ENCODE measurements at places on chromosomes 4 and X.

GRCh38 chrX:11105080-11105479 is 6.1 kb upstream of the HCCS start:
- DNase-seq, result no peak

DNA sequence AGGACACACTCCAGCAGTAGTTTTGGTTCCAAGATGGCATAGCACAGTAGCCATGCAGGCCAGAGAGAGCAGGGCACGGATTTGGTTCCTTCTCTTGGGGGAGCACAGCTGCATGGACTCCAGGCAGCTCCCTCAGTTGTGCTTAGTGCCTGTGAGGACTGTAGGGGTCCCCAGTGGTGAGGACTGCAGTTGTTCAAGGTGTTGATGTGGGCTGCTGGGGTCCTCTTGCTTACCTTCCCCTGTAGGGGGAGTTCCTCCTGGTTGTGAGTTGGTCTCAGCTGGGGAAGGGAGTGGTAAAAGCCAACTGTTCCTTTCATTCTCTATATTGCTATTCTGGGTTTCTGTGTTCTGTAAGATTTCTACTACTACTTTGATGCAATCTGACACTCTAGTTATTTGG is 606.5 kb downstream of the MAGEB5 start:
- no peak for DNase-seq

GRCh38 chr4:114729068-114729738 is 130.6 kb downstream of the UGT8 start:
- DNase-seq, result no peak

- DNase-seq, result peak; percentile 20
These were observed 17.1 kb upstream of the PAGE2B start for GRCh38 chrX:55057675-55058249.

DNA sequence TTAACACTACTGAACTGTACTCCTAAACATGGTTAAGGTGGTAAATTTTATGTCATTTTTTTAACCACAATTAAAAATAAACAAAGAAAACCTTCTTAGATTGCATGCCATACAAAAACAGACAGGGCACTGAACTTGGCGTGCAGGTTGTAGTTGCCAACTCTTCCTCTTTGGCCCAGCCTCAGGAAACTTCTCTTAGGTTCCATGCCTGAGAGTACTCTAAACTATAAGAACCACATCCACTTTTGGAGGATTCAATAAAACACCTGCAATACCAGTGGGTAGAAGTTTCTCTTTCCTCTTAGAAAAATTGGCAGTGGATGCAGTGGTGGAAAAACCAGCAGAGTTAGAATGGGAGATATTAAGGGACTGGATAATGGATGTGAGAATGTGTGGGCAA is 103.4 kb downstream of the LUZP4 start:
- DNase-seq, result no peak

- DNase-seq, result no peak
These were observed 147.7 kb upstream of the GRIA3 start for GRCh38 chrX:123036401-123036800.

DNA sequence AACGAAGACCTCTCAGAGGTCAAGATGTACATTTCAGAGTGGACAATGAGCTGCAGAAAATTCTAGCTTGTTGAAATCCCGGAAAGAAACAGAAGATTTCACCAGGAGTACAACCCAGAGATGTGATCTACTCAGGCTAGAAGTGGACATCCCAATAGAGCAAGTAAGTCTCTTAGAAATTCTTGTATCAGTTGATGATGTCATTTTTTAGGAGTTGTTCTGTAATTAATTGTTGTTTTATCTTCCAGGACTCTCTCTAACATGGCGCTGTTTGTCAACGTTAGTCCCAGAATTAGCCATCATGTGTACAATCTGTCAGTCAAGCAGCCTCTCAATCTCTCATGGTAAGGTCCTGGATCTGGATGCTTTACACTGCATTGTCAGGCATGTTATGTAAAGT is 174.4 kb downstream of the GRIA3 start:
- DNase-seq, result no peak

DNA sequence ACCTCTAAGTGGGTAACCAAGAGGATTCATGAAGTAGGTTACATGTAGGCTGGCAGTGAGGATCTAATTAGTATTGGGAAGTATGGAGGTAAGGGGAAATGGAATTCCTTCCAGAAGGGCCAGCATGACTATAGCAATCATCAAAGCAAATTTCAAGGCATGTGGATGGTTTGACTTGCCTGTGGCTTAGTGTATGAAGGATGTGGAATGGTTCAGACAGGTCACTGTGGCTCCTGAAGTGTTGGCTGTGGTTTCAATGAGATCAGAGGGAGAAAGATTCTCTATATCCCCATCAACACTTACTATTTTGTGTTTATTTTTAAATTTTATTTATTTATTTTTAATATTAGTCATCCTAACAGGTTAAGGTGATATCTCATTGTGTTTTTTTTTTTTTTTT is 121.6 kb upstream of the TBC1D9 start:
- no peak for DNase-seq

- no peak for DNase-seq
These were observed 112.2 kb upstream of the ENPP6 start for GRCh38 chr4:184329659-184330400.

DNA sequence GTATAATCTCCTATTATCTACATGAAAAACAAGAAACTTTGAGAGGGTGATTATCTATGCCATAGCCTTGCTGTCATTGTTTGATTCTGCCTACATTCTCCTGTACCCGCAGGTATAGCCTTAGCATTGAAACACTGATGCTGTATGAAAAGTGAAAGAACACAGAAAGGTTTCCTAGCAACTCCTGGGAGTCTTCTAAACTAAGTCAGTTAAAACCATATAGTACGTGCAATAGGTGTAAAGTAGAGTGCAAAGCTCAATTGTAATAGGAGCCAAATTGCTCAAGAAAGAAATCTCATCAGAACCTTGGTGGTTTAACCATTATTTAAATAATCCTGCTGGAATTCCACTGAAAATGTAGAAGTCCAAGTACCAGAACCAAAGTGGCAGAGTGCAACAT is 489.7 kb downstream of the PCDH10 start:
- no peak for DNase-seq

DNA sequence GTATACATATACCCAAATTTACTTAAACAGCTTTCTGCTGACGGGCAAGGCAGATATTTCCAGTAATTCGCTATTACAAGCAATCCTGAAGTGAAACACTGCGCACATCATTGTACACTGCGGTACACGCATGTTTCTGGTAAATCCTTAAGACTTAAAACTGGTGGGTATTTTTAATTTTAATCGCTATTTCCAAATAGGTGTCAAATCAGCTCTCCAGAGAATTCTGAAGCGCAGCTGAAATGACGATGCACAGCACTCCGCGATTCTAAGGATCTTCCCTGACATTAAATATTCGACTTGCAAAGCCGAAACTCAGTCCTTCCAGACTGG is 361 bp downstream of the TMEM128 start:
- no peak for DNase-seq

DNA sequence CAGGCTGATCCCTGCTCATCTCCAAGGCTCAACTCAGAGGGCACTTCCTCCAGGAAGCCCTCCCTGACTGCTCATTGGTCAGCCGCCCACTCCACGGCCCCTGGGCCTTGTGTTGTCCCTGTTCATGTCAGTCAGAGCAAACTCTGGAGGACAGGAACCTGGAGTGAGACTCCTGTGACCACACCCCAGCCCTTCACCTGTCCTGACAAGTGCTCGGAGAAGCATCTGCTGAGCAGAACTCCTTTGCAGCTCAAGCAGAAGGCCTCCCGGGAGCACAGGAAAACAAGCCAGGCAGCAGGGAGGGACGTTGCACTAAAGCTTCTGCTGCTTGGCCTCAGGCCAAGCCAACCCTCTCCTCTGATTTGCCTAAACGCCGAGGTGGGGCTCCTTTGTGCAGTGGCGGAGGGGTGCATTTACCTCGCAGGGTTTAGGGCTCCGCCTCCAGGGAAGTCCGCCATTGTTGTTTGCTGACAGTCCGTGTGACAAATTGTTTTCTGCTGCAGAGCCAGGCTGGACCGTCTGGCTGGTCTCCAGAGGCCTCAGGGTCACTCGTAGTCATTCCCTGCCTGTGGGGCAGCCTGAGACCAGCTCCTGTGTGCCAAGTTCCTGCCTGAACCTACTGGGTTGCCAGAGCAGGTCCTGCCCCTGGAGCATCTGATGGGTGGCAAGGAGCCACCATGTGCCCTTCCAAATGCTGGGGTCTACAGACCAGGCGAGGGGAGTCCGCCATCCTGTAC is 61.8 kb downstream of the C4orf50 start:
- DNase-seq, result no peak
